COLO829 (cell line): ENCODE measurements at places on chromosomes 5 and 9.
A peak's percentile ranks its signal among the peaks of the same experiment; 100 is the strongest.

- DNase-seq: no peak
Observed at GRCh38 chr5:138658676-138659075, 83.5 kb upstream of the HSPA9 start.

GRCh38 chr5:1020452-1020961 is 11.9 kb downstream of the NKD2 start:
- DNase-seq: no peak

GRCh38 chr9:124282442-124283227 is 24.9 kb downstream of the NEK6 start:
- DNase-seq: peak; percentile 78

DNA sequence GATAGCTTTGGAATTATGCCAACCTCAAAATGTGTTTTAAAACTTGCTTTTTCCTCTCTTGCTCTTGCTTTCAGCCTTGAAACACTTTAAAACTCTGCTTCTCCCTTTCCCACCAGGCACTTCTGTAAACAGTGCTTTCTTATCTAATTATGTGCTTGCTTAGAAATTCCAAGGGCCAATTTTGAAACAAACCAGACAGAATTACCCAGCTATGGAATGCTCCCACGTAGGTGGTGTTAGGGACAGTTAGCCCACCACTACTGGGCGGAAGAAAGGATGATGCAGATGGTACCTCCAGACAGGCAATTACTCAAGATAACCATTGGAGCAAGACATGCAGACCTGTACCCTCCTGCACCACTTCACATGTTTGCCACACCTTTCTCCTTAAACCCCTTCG is 523.0 kb upstream of the PTPRD start:
- no peak for DNase-seq

DNA sequence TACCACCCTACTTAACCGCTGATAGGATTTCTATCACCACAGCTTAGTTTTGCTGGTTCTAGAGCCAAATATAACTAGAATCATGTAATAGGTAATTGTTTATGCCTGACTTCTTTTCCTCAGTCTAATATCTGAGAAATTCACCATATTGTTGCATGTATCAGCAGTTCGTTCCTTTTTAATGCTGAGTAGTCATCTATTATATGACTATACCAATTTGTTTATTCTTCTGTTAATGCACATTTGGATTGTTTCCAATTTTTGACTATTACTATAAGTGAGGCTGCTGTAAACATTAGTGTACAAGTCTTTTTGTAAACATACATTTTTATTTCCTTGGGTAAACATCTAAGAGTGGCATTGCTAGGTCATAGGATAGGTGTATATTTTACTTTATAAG is 25.9 kb downstream of the CSNK1G3 start:
- no peak for DNase-seq

DNA sequence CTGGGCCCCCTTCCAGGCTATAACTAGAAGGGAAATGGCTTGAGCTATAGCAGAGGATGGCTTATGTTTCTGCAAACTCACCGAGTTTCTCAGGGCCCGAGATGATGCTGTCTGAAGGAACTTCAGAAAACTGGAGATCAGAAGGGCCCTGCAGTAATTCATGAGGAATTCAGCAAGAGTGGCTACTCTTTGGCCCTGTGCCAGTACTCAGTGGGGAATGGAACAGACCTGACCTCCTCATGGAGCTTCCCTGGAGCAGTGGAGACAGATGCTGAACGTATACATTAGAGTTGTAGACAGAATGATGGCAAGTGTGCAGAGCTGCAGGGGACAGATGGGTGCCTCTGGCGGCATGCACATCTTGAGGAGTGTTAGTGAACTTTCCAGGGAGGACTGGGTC is 17.3 kb upstream of the SMIM32 start:
- no peak for DNase-seq

DNA sequence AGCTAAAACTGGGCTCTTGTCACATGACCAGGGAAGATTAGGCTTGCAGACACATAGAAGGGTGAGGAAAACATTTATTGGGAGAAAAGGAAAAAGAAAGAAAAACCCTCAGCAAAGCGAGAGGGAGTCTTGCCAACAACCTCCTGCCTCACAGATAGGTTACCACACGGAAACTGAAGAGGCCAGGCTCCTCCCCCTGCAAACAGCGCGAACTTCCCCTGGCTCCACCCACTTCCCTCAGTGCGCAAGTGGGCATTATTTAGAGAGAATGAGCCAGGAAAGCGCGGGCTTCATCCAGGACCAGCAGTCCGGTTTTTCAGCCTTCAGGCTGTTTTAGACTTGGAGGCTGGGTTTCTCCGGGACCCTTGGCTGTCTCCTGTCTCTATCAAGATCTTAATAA is 70.3 kb downstream of the STK32A start:
- no peak for DNase-seq

DNA sequence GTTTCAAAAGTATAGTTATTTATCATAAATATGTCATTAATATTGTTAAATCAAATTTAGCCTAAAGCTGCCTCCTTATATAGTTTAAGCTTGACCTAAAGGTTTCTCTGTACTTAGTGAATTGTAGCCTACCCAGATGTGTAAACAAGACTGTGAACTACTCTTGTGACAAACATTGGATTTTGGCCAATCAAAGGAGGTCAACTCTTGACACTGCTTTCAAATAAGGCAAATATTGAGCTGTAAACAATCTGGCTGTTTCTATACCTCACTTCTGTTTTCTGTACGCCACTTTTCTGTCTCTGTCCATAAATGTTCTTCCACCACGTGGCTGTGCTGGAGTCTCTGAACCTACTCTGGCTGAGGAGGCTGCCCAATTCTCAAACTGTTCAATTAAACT is 51.2 kb downstream of the FXN start:
- DNase-seq: no peak

DNA sequence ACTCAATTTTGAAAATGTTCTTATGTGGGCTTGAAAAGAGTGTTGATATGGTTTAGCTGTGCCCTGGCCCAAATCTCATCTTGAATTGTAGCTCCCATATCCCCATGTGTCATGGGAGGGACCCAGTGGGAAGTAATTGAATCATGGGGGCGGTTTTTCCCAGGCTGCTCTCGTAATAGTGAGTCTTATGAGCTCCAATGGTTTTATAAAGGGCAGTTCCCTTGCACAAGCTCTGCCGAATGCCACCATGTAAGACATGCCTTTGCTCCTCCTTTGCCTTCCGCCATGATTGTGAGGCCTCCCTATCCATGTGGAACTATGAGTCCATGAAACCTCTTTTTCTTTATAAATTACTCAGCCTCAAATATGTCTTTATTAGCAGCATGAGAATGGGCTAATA is 71.0 kb downstream of the USP20 start:
- DNase-seq: no peak

DNA sequence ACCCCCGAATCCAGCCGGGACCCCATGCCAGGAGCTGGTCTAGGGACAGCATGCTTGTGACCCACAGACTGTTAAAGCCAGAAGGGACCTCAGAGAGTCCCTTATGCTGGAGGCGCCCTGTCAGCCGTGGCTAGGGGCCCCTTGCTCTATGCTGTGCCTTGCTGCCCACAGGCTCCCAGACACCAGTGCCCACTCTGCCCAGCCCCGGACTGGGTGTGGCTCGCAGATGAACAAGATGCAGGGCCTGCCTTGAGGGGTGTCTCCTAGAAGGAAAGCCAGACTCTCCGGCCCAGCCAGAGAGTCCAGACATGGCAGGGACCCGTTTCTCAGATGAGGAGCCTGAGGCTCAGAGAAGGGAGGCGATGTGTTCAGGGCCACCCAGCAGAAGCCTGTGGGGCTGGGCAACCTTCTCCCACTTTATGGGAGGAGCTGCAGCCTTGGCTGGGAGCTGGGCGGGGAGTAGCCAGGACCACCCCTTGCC is 85.7 kb downstream of the LMX1B start:
- no peak for DNase-seq

DNA sequence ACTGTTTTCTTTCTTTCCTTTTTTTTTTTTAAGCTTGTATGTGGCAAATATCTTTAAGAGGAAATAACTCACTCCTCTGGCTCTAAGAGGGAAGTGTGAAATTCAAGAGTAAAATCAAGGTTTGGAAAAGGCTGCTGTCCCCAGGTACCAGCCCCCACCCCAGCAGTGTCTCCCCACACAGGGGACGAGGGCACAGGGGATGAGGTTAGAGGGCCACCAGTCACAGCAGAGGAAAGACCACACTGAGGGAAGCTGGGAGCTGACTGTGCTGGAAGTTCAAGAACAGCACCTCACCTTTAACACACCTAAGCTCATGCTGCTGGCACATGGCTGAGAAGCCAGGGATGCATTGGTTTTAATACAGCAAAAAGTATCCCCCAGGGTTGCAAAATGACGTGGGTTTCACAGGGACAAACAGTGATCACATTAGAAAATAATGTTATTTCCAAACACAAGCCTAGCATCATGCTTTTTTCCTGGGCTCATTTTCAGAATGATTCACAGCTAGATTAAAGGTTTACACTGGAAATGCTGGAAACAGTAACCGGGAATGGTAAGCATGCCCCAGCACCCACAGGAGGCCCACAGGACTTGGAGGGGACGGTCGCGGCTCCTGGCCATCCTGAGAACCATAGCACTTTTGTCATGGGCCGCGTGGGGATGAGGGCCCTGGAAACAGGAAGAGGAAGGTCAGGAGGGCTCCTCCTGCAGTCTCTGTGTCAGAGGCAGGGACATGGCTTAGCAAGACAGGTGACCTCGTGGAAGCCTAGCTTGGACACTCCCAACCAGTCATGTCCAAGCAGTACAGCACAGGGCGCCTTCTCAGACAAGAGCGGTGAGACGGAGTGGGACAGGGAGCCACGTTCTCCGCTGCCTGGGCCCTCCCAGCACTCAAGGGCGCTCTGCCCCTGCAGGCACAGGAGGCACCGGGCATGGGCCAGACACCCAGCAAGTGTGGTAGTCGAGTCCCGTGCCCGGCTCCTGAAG is 6.9 kb downstream of the LPCAT1 start:
- no peak for DNase-seq

GRCh38 chr9:75930730-75931321 is 40.4 kb downstream of the PCSK5 start:
- DNase-seq: no peak

DNA sequence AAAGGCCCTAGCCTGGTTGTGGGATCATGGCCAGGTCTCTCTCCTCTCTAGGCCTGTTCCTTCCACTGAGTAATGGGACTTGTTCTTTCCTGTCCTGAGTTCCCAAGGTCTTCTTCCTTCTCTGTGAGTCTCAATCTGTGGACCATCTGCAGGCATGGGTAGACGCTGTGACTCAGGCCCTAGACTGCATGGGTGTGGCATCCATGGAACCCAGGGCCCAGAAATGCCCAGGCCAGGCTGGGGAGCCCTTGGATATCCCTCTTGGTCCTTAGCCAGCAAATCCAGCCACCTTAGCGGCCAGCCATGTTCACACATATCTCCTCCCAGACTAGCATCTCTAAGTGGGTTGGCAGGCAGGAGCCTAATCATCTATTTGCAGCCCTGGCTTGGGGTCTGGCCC is 2.3 kb upstream of the ACSL6 start:
- no peak for DNase-seq

GRCh38 chr9:137302449-137303150 is 529 bp upstream of the NRARP start:
- DNase-seq: no peak

- DNase-seq: no peak
Observed at GRCh38 chr5:54108136-54108535, 202.2 kb downstream of the ARL15 start.

- no peak for DNase-seq
Observed at GRCh38 chr9:105243015-105243686, 1.3 kb upstream of the SLC44A1 start.

GRCh38 chr5:179339081-179339480 is 6.2 kb downstream of the ADAMTS2 start:
- no peak for DNase-seq

DNA sequence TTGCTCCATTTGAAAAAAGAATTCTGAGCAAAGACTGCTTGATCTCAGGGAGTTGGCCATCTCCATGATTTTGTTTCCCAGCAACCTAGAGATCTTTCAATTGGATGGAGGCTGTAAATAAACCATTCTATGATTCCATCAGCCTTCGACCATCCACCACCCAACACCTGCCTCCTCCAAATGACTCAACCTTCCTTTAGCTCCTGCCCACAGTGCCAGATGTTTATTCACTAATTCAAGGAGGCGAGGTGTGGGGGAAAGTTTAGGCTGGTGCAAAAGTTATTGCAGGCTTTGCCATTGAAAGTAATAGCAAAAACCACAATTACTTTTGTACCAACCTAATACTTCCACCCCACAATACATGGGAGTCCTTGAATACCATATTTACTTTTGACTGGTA is 327.5 kb downstream of the CAAP1 start:
- no peak for DNase-seq

DNA sequence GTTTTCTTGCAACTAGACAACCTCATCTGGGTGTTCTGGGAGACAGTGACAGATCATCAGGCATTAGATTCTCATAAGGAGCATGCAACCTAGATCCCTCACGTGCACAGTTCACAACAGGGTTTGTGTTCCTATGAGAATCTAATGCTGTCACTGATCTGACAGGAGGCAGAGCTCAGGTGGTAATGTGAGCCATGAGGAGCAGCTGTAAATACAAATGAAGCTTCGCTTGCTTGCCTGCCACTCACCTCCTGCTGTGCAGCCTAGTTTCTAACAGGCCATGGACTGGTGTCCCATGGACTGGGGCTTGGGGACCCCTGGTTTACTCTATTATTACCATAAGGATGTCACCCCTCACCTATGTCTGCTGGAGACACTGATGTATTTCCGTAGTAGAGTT is 166.8 kb downstream of the PSAT1 start:
- no peak for DNase-seq
